Ammon's horn (tissue), 1 donor: ENCODE measurements at places on chromosomes 4 and X.

DNA sequence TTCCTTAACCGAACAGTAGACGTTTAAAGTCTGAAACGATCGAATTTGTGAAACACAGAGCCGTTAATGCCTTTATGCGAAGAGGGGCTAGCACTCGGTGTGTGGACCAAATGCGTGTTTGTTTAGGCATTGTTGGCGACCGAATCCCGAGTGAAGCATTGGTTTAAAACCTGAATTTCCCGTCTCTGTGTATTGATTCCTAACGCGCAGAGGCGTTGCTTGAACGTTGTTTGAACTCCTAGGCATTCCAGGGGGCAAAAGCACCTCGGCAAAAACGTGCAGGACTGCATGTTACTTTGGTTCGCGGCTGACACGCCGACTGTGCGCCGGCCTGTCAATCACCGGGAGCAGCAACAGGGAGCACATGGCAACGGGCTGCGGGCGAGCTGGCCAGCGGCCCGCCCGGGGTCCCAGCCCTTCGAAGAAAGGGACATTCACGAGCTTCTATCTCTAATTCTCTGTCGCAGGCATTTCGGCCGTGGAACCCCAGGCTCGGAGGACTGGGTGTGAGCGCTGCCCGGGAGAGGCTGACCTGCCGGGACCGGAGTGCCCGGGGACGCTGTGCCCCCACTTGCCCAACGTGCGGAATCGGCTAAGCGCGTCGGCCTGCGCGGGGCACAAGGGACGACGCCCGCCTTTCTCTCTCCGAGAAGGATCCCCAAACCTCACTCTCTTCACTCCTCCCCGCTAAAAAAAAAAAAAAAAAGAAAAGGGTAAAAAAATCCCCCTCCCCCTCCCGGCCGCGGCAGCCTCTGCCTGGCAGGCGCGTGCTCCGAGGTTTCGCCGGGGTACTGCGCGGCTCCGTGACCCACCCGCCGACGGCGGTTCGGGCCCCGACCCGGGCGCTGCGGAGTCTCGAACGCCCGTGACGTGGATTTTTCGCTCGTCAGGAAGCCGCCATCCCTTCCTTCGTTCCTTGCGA, 810 bp downstream of the SPRY1 start:
- peak; percentile 61 for DNase-seq

DNA sequence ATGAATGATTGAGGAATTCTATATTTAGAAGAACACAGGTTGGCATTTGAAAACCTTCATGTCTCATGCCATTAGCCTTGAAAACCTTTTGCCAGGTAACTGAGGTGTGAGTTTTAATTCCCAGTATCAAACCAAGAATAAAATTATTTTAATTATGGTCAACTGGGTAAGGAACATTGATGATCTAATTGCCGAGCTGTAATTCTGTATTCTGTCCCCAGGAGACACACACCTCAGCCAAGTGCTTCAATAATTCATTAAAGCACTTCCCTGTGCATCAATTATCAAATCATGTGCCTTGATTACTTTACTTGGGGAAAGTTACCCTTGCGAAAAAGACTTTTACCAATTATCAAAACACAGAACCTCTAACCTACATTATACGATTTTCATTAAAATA, 331.9 kb upstream of the GALNT7 start:
- no peak for DNase-seq

- no peak for DNase-seq
Observed at GRCh38 chr4:74374561-74375327, 9.8 kb downstream of the EREG start.

- DNase-seq: no peak
Observed at GRCh38 chr4:8311101-8312068, 41.8 kb downstream of the HTRA3 start.

DNA sequence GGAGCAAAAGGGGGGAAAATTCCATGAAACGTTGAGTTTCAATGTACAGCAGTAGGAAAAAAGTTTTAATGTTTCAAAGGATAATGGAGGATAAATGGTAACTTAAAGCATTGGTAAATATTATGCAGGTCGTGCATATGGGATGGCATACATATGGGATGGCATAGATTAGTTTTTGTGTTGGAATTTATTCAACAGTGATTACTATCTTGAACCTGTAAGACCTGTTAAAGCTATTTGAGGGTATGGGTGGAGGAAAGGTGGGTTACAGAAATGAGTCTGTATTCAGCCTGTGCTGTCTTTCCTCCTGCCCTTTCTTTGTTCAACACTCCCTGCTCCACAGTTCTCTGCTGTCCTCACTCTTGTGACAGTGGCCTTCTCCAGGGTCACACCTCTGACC, 54.6 kb downstream of the ARHGAP10 start:
- DNase-seq: no peak

- no peak for DNase-seq
Observed at GRCh38 chrX:13190051-13190450, 129.8 kb downstream of the ATXN3L start.

DNA sequence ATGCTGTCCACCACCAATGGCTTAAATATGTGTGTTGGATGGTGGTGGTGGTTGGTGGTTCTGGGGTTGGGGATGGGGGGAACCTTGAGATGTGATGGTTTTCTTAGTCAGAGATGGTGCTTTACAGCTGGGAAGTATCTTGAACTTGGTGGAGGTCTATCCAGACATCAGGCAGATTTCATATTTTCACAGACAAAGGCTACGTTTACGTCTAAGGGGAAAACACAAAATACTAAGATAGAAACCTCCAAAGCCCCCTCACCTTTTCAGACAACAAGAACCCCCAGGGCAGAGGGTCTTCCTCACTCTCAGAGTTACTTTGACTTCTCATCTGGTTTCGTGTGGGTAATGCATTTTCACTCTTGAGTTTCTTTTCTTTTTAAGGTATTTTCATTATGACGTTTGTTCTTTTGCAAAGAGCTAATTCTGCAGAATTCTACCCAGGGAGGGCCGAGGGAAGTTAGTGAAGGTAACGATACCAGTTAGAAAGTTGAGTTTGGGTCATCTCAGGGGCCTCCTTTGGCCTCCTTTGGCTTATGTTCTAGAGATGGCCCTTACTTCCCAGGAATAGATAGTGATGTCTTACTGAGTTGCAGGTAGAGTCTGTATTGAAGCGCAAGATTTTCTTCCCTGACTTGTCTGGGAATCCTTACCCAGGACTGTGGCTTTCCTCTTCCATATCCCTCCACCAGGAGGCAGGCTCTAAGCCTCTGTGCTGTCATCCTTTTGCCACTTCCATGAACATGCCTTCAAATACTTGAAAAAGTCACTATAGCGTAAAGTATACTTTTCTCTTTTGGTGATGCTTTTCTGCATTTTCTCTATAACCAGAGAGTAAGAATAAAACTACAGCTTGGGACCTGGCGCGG, 31.9 kb downstream of the RHOH start:
- DNase-seq: no peak

DNA sequence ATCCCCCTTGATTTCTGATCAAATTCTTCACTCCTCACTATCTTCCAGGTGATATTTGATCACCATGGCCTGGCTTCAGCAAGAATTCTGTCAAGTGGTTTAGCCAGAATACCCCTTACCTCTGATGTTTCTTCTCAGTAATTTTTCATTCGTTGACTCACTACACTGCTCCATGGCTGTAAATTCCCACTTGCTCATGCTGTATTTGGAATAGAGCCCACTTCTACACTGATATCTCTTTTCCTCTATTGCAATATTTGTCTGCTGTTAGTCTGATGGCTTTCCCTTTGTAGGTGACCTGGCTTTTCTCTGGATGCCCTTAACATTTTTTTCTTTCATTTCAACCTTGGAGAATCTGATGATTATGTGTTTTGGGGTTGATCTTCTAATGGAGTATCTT, 73.9 kb upstream of the DIPK2B start:
- DNase-seq: no peak

GRCh38 chr4:74123065-74123728, 24.2 kb upstream of the CXCL2 start:
- peak; percentile 12 for DNase-seq

DNA sequence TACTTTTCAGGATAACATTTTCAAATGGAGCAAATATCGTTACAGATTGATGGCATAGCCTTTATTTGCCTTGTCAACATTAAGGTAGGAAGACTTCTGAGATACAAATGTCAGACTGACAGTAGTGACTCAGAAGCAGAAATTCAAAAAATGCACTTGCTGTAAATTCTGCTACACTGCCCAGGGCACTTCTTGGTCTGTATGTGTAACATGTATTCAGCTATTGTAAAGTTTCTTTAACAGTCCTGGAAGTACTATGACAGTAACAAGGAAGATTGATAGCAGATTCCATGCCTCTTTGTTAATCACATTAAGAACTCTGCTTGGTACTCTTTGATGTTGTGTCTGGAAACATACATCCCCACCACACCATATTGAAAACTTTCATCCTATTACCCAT, 69.6 kb upstream of the PCDH18 start:
- no peak for DNase-seq

- peak; percentile 49 for DNase-seq
Observed at GRCh38 chrX:119488749-119489148, 20.5 kb downstream of the SLC25A5 start.

GRCh38 chrX:70497026-70497425, 52.4 kb downstream of the DLG3 start:
- no peak for DNase-seq
